ENCODE measurements at places on chromosomes 6 and 20. TPM values are rescaled to one million over a fixed set of nuclear protein-coding genes. Genes with fewer than 3 reads are reported as not detected.
A peak's percentile ranks its signal among the peaks of the same experiment; 100 is the strongest.

HRH3 gene
- not detected for total RNA-seq

DNA sequence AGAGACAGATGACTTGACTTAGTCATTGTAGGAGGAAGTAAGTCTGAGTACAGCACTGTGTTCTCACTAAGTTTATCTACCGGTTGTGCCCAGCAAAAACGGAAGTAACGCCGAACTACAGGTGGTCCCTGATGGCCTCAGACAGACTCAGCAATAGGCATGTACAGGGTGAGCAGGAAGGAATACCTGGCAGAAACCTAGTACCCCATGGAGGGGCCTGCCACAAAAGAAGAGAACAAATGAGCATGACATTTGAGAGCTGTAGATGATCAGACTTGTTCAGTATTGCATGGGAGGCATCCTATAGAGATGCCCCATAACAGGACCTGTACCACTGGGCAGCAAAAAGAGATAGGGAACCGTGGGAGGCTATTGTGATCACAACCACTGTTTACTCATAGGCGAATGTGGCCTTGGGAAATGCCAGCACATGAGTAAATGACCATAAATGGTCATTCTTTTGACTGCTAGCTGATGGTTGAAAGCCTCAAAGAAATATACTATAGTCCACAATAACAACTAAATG, 106.4 kb upstream of the TAB2 start:
- DNase-seq: no peak

DNA sequence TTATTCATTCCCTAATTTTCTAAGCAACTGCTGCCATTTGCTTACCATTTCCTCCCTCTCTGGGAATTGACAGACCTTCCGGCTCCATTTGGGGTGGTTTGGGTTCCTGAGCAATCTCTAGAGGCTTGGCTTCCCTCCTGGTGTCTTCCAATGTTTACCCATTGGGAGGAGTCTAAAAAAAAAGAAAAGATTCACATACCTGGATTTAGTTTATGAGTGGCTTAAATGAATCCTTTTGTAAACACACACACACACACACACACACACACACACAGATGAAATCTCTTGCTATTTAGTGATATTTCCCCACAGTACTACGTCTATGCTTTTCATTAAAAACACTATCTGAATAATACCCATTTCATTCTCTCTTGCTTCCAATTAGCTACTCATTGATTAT, 48.3 kb upstream of the TRAF3IP2 start:
- no peak for DNase-seq

DEFB128 gene
- not detected for total RNA-seq

- DNase-seq: no peak
Observed at GRCh38 chr20:52459150-52459549, 267.6 kb upstream of the ZFP64 start.

- DNase-seq: no peak
Observed at GRCh38 chr6:154352898-154353585, 3.6 kb downstream of the IPCEF1 start.

DNA sequence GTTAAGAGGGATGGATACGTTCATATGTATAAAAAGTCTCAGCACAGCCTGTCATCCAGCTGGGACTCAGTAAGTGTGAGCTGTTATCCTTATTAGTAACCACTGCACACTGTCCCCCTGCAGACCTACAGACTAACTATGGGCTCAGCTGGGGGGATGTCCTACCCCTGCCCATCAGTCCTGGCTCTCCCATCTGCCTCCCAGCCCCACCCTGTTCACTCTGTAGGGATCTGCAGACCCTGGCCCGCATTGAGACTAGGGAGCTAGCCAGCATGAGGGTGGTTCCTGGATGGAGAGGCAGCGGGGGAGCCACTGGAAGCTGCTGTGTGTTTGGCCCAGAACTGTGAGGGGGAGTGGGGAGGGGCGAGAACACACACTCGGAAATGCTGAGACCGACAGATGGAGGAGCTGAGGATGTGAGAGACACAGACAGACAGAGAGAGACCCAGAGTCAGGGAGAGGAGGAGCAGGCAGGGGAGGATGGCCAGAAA, 17.1 kb downstream of the XKR7 start:
- no peak for DNase-seq

DNA sequence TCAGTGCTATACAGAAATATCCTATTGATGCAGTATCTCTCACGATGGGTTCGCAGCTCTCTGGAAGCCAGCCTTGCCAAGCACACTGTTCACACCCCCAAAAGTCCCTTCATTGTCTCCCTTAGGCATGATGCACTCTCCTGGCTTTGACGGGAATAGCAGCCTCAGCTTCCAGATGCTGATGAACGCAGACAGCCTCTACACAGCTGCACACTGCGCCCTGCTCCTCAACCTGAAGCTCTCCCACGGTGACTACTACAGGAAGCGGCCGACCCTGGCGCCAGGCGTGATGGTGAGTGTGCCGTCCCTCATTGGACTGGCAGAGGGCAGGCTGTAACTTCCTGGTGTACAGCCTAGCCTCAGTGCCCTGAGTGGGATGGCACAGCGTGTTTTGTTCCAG, 60.0 kb upstream of the PBOV1 start:
- peak; percentile 76 for DNase-seq

ANKRD66 gene
- not detected for total RNA-seq

DNA sequence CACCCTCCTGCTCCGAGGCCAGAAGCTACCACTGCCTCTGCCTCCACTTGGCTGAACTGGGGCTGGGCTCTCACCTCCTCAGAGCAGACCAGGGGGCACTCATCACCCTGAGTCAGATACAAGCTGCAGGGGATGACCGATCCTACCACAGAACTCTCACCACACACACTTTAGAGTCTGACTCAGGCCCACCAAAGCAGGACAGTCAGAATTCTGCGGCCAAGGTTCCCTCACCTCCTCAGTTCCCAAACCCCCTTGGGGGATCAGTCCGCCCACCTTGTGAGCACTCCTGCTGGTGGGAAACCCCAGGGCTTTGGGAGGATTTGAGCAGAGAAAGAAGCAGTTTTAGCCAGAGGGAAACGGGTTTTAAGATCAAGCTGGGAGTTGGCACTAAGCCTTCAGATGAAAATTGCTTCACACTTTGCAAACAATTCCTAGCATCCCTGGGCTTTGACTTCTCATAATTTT, 587.8 kb upstream of the JAG1 start:
- DNase-seq: no peak

DNA sequence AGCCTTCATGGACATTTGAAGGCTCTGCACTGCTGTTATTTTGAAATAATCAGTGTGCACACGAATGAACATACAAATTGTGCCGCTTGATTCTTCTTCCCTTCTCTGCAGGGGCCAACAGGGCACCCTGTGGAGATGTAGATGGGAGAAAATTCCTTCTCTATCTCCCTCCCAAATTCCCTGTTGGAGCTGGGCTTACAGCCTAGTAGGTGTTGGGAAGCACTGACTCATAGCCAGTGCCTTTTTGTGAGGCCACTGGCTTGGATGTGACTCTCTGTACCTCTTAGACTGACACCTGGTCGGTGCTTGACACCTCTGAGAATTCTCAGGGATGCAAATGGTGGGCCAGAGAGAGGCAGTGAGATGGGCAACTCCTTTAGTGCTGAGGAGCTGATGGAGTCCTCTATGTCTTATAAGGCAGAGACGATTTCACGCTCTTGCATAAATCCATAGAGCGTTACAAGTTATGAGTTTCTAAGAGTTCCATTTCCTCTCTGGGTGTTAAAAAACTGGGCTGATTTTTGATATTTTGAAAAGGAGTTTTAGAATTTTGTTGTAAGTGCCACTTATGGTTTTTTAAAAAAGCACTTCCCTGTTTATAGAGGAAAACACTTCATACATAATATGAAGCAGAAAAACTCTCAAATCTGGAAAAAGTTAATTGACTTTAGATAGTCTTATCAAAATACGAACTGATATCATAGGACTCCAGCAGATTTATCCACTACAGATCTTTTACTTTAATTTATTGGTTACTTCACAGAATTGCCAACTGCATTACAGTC, 89.8 kb upstream of the MAP3K7 start:
- no peak for DNase-seq

GRCh38 chr6:131811500-131811899, 3.7 kb downstream of the ENPP1 start:
- no peak for DNase-seq

SLC2A10 gene
- total RNA-seq: 29.0 TPM

DNA sequence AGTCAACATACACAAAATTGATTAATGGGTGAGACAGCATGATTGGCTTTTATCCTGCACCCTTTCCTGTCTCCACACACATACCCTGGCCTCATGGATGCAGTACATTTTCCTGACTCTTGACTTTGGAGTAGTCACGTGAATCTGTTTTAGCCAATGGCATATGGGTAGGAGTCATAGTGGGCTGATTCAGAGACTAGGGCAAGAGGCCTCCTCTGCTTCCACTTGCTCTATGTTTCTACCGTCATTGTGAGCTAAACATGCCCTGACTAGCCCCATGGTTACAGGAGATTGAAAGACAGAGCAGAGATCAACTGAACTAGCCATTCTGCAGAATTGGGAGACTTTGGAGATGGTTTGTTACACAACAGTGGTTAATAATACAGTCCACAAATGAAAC, 850.0 kb downstream of the DHX35 start:
- DNase-seq: no peak

- DNase-seq: peak; percentile 66
Observed at GRCh38 chr6:30684386-30685156, 1.9 kb downstream of the PPP1R18 start.

ABHD12 gene
- 99.1 TPM for total RNA-seq

DNA sequence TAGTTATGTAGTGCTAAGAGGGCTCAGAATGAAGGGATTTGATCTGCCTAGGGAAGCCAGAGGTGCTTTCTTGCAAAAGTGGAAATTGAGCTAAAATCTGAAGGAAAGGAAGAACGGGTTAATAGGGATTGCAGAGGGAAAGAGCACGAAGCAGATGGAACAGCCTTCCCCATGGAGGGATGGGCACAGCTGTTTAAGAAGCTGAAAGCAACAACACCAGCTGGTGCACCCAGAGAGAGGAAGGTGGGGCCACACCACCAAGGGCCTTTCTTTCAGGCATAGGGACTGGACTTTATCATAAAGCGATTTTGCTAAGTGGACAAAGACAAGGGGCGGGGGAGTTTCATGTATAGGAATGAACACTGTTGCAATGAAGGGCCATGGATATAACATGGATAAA, 65.8 kb upstream of the SNRPB2 start:
- DNase-seq: no peak

REM1 gene
- not detected for total RNA-seq

CLIC5 gene
- 30.4 TPM for total RNA-seq

DNA sequence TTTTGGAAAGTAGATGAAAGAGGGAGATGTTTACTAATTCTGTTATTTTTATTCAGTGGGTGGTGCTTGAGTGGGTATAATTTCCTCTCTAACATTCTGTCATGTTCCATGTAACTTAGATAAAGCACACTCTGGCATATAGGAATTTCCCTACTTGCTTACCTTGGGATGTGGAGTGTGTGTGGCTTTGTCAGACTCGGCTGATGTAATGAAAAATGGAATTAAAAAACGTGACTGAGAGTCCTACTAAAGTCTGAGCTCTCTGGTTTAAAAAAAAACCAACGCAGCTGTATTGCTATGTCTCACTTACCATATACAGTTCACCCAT, 98.3 kb downstream of the JARID2 start:
- no peak for DNase-seq

DNA sequence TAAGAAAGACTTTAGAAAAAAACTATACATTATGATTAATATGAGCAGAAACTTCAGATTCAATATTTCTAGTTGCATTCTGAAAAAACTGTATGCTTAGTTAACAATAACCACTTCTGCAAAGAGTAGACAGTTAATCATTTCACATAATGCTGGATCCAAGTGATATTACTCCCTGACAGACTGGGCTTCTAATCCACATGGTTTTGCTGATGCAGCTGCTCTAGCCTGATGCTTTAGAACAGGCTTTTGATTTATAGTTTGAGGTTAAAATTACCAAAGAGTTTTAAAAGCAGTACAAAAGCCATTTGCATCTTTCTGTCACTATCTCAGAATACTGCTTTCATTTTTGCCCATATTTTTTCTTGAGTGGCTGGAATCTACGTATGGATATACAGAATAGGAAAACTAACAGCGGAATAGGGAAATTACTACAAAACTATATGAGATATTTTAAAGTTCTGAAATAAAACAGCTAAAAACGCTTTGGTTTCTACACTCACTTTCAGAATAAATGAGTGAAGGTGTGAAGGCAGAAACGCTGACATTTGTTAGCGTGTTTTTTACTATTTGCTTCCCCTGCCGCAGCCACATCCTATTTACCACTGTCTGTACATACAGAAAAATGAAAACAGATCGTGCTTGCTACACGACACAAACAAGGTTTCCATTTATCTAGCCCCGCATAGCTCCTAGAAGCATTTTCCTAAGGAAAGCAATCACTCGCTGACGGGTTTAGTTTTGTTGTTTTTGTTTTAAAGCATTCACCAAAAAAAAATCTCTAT, 61.7 kb downstream of the METTL24 start:
- DNase-seq: no peak

- no peak for DNase-seq
Observed at GRCh38 chr6:32867554-32868256, 13.7 kb downstream of the PSMB9 start.

- no peak for DNase-seq
Observed at GRCh38 chr6:109000289-109000688, 94.4 kb downstream of the SESN1 start.

OR2J3 gene
- not detected for total RNA-seq

EPPIN gene
- total RNA-seq: not detected

DNA sequence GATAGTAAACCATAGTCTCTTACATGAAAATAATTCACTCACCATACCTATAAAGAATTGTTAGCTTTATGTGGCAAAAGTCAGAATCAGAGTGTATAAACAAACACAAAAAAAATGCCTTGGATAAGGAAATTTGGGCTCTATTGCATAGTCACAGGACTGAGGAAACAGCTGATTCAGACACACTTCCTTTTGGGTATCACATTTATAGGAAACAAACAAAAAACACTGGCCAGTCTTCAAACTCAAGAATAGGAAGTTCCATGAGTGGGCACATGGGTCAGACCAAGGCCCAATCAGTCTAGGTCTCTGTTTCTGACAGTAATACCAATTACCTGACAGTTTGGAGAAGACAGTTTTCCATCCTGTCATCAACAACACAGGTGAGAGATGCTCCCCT, 8.0 kb downstream of the SLC18B1 start:
- peak; percentile 12 for DNase-seq

- no peak for DNase-seq
Observed at GRCh38 chr6:15303162-15303919, 57.5 kb downstream of the JARID2 start.

SOBP gene
- 16.9 TPM for total RNA-seq

DNA sequence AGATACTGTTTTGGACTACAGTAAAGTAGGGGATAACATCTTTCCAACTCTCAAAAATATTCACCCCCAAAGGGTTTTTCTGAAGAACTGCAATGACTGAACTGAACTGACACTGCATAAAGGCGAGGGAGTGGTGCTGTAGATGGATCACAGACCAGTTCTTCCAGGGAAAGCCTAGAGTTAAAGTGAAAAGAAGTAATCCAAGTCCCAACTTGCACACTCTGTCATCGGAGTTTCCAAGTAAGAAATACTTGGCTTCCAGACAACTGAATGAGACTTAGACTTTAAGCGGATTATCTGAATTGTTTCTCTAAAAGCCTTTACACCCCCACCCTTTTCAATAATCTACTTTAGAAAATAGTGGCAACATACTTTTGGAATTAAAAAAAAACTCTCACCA, 134.1 kb upstream of the PREP start:
- DNase-seq: no peak

NELFCD gene
- total RNA-seq: 43.1 TPM

GRCh38 chr6:166167801-166168615, at the start of gene TBXT:
TBXT (minus strand) TSS chr6:166167851; CDS start chr6:166167591, 260 bp downstream.
- DNase-seq: peak; percentile 28

LAMP5 gene
- not detected for total RNA-seq

- no peak for DNase-seq
Observed at GRCh38 chr6:113221850-113222249, 635.3 kb upstream of the MARCKS start.
